ENCODE measurements at places on chromosomes 3 and 15.

DNA sequence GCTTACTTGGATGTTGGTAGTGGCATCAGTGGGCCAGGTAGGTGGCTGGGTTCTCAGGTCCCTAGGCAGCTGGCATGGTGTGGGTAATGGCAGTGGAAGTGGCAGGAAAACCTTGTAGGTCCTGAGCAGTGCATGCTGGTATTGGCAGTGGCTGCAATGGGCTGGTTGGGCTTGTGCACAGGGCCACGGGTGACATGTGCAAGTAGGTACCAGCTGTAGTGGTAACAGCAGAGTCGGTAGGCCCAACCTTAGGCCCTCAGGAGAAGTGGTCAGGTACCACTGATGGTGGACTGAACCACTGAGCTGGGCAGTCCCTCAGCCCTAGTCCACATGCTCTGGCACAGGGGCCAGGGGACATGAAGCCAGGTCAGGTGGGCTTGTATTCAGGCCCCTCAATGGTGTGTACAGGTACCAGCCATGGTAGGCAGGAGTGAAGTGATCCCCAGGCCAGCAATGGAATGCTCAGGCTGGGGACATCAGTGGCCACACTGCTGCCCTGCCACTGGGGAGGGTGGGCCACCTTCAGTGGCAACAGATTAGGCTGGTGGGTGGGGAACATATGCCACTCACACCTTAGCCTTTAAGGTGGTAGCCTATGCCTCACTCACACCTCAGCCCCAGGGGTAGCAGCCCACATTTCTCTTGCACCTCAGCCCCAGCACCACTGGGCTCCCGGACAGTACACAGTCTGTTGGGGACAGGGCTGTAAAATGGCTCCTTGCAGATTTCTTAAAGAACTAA lies 118.1 kb downstream of the LRRK1 start:
- DNase-seq: no peak

DNA sequence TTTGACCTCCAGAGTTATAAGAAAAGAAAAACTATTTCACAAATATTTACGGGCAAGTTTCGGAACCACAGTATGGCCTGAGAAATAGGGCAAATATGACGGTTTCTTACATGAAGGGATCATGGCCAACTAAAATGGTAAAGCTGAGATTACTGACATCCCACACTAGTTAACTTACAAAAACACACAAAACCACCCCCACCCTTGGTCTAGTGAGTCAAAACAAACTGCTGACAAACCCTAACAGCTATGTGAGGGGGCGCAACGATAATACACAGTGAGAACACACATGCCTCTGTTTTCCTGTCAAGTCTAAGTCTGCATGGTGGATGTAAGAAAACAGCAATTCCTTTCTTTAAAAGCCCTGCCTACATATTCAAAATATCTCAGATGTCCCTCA lies 32.3 kb downstream of the CBLB start:
- no peak for DNase-seq

- no peak for DNase-seq
Measured at GRCh38 chr3:183554377-183554776, 1.1 kb downstream of the KLHL6 start.

DNA sequence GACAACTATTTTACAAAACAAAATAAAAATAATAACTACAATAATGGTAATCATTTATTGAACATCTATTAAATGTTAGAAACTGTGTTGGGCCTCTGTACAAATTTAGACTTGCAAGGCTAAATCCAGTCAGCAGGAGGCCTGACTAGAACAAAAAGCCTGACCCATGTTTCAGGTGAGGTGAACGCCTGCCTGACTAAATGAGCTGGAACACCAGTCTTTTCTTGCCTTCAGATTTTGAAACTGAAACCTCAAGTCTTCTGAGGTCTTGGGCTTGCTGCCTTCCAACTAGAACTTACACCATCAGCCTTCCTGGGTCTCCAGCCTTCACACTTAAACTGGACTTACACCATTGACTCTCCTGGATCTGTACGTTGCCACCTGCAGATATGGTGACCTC lies 706.9 kb downstream of the TBL1XR1 start:
- no peak for DNase-seq

GRCh38 chr3:20682573-20682972 lies 496.6 kb upstream of the SGO1 start:
- no peak for DNase-seq

- no peak for DNase-seq
Measured at GRCh38 chr15:70284438-70285214, 186.9 kb upstream of the TLE3 start.

GRCh38 chr3:27456554-27456953 lies 27.6 kb downstream of the SLC4A7 start:
- DNase-seq: no peak

GRCh38 chr3:185199206-185199605 lies 46.3 kb upstream of the C3orf70 start:
- DNase-seq: no peak

- no peak for DNase-seq
Measured at GRCh38 chr3:69189487-69189886, 67.1 kb upstream of the LMOD3 start.

DNA sequence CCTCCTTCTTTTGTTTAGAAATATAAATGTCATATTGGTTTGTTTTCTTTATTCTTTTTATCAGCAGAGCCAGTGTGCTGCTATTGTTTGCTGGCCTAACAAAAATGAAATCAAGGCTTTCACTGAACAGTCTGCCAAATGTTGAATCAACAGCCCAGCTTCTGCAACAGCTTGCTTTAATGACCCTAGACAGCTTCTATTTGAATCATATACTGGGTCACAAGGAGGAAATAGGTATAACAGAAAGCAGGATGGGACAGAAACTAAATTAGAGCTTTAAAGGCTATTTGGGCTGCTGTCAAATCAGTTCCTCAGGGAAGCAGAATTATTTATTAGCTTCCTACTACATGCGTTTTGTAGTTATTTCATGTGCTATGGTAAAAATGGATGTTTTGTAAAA lies 12.1 kb upstream of the DNAJC13 start:
- DNase-seq: no peak

- no peak for DNase-seq
Measured at GRCh38 chr3:75300606-75301005, 363.5 kb upstream of the FRG2C start.

DNA sequence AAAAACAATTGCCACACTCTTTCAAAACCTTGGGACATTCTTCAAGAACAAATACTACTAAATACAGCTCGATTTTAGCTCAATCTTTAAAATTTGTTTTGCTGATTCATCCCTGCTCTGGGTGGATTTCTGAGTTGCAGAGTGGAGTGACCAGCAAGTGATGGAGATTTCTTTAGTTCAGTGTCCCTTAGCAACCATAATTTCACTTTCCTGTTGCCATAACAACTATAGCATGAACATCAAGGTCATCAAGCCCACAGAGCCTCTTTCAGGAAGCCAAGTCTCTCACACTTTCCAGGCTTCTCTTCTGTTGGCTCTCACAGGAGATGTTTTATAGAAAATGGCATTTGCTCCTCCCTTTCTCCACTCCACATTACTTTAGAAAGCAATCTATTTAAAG lies 597.2 kb upstream of the ADAMTS9 start:
- no peak for DNase-seq

DNA sequence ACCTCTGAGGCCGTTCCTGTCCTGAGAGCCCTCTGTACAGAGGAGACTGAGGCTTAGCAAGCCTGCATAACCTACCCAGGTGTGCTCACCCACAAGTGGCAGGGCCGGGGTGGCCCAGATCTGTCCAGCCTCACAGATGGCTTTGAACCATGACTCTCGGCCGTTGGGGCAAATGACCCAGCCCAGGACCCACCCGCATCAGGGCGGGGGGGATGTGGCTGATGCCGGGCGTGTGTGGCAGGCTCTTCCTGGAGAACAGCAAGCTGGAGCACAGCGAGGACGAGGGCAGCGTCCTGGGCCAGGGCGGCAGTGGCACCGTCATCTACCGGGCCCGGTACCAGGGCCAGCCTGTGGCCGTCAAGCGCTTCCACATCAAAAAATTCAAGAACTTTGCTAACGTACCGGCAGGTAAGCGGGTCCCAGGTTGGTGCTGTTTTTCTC lies 133.5 kb downstream of the LRRK1 start:
- no peak for DNase-seq

DNA sequence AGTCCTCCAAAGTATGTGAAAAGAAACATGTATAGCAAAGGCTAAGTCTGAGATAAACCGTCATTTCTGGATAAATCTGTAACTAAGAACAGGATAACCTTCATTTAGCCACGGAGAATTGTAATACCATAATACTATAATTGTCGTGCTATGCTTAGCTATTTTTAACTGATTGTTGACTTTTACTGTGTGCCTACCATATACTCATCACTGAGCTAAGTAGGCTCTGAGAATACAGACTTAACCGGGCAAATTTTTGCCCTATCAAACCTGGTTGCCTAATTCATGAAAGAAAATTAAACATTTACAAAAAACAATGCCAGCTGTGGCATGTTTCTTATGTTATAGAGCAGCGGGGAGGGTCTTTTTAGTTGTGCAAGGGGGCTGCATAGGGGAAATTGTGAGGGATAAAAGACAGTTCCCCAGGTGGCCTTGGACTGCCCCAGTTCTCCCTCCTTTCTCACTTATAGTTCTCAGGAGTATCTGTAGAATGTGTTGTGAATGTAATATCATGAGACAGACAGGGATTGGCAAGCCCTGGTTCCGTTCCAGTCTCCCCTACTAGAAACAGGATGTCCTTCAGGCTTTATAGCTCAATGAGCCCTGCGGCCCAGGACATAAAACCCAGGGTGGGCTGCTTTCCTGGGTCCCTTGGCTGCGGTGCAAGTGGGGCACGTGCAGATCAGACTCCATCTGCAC lies 318.5 kb downstream of the GBE1 start:
- no peak for DNase-seq

- DNase-seq: no peak
Measured at GRCh38 chr3:97736928-97737327, 27.6 kb upstream of the ARL6 start.

GRCh38 chr15:96230526-96231181 lies 99.8 kb upstream of the NR2F2 start:
- no peak for DNase-seq

All from activated CD4-positive, alpha-beta T cell treated with anti-CD3 and anti-CD28 coated beads, Interleukin-2, amount 50 U/mL, for 1 hour (primary cell).